ENCODE measurements at places on chromosomes 4 and X.
A peak's percentile ranks its signal among the peaks of the same experiment; 100 is the strongest.

GRCh38 chrX:45070116-45071007, 130.3 kb downstream of the DIPK2B start:
- H3K27ac ChIP-seq = no peak overlapping the region
- DNase-seq = peak; percentile 82
- H3K27me3 ChIP-seq = no peaks in the 10 kb centered on the region
- H3K4me1 ChIP-seq = no peaks in the 10 kb centered on the region
- peaks cover 7% of the 10 kb centered on the region for H3K36me3 ChIP-seq
- H3K4me3 ChIP-seq = no peak overlapping the region

DNA sequence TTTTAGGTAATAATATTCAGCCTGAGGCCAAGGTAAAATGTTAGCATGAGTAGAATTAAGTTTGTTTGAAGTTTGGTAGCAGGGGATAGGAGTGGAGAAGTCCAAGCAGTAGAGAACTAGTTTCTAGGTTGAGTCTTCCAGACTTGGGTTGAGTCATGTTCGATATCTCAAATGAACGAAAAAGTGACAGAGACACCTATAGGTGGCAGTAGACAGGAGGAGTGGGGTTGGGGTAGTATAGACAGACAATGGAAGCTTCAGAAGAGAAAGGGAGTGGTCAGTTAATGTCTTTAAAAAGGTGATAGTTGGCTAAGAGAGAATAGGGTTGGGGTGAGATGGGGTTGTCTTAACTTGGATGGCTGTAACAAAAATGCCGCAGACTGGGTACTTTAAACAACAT, 58.7 kb upstream of the EMCN start:
- H3K4me3 ChIP-seq = no peak overlapping the region
- no peak for DNase-seq
- H3K27me3 ChIP-seq = no peaks in the 10 kb centered on the region
- H3K36me3 ChIP-seq = no peaks in the 10 kb centered on the region
- no peak overlapping the region for H3K27ac ChIP-seq

DNA sequence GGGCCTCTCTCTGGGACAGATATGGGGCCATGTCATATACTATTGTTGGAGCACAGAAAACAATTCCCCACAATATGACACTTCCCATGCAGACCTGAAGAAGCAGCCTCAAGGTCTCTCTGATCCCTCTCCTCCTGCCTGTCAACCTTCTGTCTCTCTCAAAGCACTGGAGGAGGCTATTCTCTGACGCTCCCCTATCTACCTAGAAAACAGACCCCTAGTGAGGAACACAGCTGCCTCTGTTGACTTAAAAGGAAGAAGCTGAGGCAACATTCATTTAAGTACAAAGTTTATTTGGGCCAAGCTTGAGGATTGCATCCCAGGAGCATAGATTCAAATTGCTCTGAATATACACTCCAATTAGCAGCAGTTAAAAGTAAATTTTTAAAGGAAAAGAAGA, 39.3 kb upstream of the NSG1 start:
- no peaks in the 10 kb centered on the region for H3K36me3 ChIP-seq
- H3K27me3 ChIP-seq = peaks cover 2% of the 10 kb centered on the region
- no peaks in the 10 kb centered on the region for H3K4me1 ChIP-seq
- H3K27ac ChIP-seq = no peak overlapping the region
- H3K4me3 ChIP-seq = no peak overlapping the region
- no peak for DNase-seq

DNA sequence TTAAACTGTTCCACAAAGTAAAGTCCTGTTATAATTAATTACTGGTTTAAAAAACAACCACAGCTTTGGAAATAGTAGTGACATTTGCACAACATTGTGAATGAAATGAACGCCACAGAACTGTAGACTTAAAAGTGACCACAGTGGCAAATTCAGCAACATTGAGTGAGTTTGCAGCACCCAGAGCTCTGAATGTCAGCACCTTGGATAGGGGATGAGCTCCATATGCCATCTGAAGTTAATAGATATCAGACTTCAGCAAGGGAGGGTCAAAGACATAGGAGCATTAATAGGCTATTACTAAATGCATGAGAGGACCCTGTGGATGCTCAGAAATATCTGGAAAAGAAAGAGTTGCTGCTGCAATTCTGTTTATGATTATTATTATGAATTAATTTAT, 55.3 kb upstream of the KCNIP4 start:
- no peaks in the 10 kb centered on the region for H3K36me3 ChIP-seq
- no peak overlapping the region for H3K27ac ChIP-seq
- H3K4me1 ChIP-seq = no peaks in the 10 kb centered on the region
- no peak overlapping the region for H3K4me3 ChIP-seq

- no peaks in the 10 kb centered on the region for H3K27me3 ChIP-seq
- H3K4me1 ChIP-seq = no peaks in the 10 kb centered on the region
- no peak for DNase-seq
- no peaks in the 10 kb centered on the region for H3K36me3 ChIP-seq
Observed at GRCh38 chr4:126697748-126698147, 935.0 kb upstream of the INTU start.

- H3K36me3 ChIP-seq = no peaks in the 10 kb centered on the region
- peak; percentile 88 for DNase-seq
- no peaks in the 10 kb centered on the region for H3K27me3 ChIP-seq
- no peaks in the 10 kb centered on the region for H3K4me1 ChIP-seq
Observed at GRCh38 chr4:40462326-40462725, 127.2 kb downstream of the CHRNA9 start.

DNA sequence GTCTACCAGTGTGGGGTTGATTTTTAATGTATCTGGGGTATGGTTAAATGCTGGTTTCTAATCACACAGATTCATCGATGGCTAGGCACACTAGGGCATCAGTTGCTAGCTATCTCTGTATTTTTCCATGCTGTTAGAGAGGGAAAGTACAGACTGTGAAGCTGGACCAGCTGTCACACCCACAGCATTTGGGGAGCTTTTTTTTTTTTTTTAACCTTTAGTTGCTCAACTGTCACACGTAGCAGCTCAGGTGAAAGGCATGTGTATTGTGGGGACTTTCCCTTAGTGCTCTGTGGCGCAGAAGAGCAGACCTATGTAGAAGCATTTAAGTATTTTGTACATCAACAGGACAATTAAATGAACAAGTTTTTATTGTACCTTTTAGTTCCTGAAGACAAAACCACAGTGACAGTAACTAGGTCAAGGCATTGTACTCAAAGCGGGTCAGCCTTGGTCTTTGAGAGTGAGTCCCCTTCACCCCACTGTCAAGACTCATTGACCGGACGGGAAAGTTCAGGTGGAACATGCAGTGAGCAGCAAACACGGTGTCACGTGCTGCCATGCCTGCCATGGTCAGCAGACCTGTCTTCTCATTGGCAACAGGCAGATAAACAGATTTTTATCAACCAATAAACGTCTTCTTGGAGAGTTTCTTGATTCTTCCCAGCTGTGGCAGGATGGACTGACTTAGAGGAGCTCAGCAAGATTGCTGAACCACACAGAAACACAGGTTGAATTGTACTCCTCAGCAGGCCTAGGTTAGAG, 65.3 kb downstream of the CASP3 start:
- no peaks in the 10 kb centered on the region for H3K4me1 ChIP-seq
- H3K27ac ChIP-seq = no peak overlapping the region
- no peaks in the 10 kb centered on the region for H3K27me3 ChIP-seq
- H3K36me3 ChIP-seq = no peaks in the 10 kb centered on the region

DNA sequence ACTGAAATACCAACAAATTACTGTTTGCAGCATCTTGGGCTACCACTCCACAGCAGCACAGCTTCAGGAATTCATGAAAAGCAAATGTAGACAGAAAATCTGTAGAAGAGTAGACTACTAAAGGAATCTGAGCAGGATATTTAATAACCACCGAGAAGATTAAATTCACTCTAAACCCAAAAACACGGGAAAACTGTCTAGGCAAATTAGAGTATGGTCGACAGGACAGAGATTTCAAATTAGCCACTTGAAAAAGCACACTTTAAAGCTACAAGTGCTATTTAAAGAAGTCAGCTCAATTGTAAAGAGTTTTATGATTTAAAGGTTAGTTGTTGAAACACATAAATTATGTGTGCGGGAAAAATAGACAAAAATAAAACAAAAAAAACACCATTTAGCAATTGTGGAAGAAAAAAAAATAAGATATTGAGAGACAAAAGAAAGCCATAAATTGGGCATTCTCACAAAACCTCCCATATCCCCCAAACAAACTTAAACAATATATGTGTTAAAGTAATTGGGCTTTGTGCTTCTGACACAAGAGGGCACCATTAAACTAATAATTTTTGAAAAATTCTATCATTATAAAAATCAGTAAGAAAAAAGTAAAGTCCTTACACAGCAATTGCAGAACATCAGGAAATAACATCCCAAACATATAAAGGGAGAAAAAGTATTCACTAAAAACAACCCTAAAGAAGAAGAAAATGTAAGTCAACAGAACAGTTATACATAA, 880.8 kb downstream of the TECRL start:
- H3K36me3 ChIP-seq = no peaks in the 10 kb centered on the region
- no peak overlapping the region for H3K4me3 ChIP-seq
- DNase-seq = no peak
- H3K27me3 ChIP-seq = no peaks in the 10 kb centered on the region

DNA sequence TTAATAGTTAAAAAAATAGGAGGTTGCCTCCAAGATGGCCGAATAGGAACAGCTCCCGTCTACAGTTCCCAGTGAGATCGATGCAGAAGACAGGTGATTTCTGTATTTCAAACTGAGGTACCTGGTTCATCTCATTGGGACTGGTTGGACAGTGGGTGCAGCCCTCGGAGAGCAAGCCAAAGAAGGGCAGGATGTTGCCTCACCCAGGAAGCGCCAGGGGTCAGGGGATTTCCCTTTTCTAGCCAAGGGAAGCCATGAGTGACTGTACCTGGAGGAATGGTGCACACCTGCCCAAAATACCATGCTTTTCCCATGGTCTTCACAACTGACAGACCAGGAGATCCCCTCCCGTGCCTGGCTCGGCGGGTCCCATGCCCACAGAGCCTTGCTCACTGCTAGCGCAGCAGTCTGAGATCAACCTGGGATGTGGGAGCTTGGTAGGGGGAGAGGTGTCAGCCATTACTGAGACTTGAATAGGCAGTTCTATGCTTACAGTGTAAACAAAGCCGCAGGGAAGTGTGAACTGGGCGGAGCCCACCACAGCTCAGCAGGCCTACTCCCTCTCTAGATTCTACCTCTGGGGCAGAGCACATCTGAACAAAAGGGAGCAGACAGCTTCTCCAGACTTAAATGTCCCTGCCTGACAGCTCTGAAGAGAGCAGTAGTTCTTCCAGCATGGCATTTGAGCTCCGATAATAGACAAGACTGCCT, 47.5 kb downstream of the PPA2 start:
- H3K4me3 ChIP-seq = no peak overlapping the region
- H3K36me3 ChIP-seq = peaks cover 28% of the 10 kb centered on the region
- no peaks in the 10 kb centered on the region for H3K4me1 ChIP-seq
- no peak overlapping the region for H3K27ac ChIP-seq
- H3K27me3 ChIP-seq = no peaks in the 10 kb centered on the region

DNA sequence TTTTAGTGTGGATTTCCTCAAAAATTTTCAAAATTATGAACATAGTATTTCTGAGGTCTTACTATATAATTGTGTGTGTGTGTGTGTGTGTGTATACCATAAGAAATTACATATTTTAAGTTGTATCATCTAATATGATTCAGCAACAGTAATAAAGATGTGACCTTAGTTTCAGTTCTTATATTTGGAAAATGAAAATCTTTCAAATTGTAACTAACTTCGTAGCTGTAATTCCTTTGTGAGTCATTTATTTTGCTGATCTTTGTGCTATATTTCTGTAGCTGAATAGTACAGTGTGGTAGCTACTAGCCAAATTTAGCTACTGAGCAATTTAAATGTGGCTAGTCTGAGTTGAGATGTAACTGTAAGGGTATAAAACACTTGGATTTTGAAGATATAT, 116.4 kb downstream of the RAP1GDS1 start:
- no peak overlapping the region for H3K4me3 ChIP-seq
- no peaks in the 10 kb centered on the region for H3K27me3 ChIP-seq
- DNase-seq = no peak
- no peaks in the 10 kb centered on the region for H3K36me3 ChIP-seq

GRCh38 chr4:183332447-183332846, 10.2 kb upstream of the CLDN24 start:
- no peak overlapping the region for H3K27ac ChIP-seq
- DNase-seq = no peak
- H3K4me3 ChIP-seq = no peak overlapping the region
- H3K4me1 ChIP-seq = no peaks in the 10 kb centered on the region
- H3K36me3 ChIP-seq = no peaks in the 10 kb centered on the region

GRCh38 chrX:153448556-153449367, 2.9 kb upstream of the TREX2 start:
- DNase-seq = no peak
- no peaks in the 10 kb centered on the region for H3K4me1 ChIP-seq
- H3K36me3 ChIP-seq = peaks cover 11% of the 10 kb centered on the region
- H3K27me3 ChIP-seq = no peaks in the 10 kb centered on the region
- H3K27ac ChIP-seq = no peak overlapping the region

- no peaks in the 10 kb centered on the region for H3K27me3 ChIP-seq
- DNase-seq = peak; percentile 4
- H3K4me3 ChIP-seq = no peak overlapping the region
- H3K4me1 ChIP-seq = no peaks in the 10 kb centered on the region
Observed at GRCh38 chrX:84907324-84907968, 96.2 kb upstream of the APOOL start.

DNA sequence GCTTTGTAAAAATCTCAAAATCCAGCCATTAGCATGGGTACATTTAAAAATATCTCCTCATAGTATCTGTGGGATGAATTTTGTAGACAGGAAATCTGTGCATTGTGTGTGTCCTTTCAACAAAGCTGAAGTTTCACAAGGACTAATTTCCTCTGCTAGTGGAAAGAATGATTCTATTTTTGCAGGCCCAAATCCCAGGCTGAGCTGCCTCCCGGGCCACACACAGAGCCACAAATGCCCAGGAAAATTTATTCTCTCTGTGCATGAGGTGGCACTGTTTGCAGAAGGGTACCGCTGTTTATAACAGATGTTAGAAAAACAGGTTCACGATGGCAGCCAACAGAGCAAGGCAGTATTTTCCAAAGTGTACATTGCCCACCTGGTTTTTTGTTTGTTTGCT, 11.0 kb upstream of the VCX3B start:
- no peak overlapping the region for H3K27ac ChIP-seq
- H3K4me1 ChIP-seq = no peaks in the 10 kb centered on the region
- no peak overlapping the region for H3K4me3 ChIP-seq
- H3K27me3 ChIP-seq = no peaks in the 10 kb centered on the region

GRCh38 chr4:121875652-121876051, 5.4 kb upstream of the BBS7 start:
- no peaks in the 10 kb centered on the region for H3K36me3 ChIP-seq
- DNase-seq = no peak
- peaks cover 3% of the 10 kb centered on the region for H3K27me3 ChIP-seq

- H3K4me3 ChIP-seq = no peak overlapping the region
- H3K4me1 ChIP-seq = no peaks in the 10 kb centered on the region
- H3K27me3 ChIP-seq = peaks cover 2% of the 10 kb centered on the region
Observed at GRCh38 chrX:56498756-56499155, 64.7 kb upstream of the UBQLN2 start.

- no peaks in the 10 kb centered on the region for H3K36me3 ChIP-seq
- H3K4me1 ChIP-seq = no peaks in the 10 kb centered on the region
- no peak for DNase-seq
- no peak overlapping the region for H3K27ac ChIP-seq
- H3K4me3 ChIP-seq = no peak overlapping the region
Observed at GRCh38 chrX:133568109-133568508, 152.8 kb upstream of the GPC4 start.

Measured in common myeloid progenitor, CD34-positive (primary cell).